ENCODE measurements at places on chromosomes 2 and 18.

GRCh38 chr2:70833246-70833645, 2.4 kb downstream of the CD207 start:
- no peak for DNase-seq

- DNase-seq: no peak
Measured at GRCh38 chr2:12070581-12070980, 324.1 kb downstream of the LPIN1 start.

DNA sequence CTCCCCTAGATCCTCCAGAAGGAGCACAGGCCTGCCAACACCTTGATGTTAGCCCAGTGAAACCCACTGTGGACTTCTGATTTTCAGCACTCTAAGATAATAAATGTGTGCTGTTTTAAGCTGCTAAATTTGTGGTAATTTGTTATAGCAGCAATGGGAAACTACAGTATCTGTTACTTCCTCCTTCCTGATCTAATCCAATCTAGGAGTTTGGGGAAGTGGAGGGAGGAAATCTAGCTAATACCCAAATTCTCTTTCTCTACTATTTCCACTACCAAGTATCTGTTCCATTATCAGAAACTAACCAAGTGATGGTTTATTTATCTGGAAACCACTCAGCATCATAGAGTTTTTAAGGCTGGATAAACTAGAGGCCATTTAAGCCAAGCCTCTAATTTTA, 64.9 kb downstream of the AFF3 start:
- DNase-seq: peak; percentile 37

GRCh38 chr2:136407952-136408318, 290.0 kb upstream of the CXCR4 start:
- no peak for DNase-seq

DNA sequence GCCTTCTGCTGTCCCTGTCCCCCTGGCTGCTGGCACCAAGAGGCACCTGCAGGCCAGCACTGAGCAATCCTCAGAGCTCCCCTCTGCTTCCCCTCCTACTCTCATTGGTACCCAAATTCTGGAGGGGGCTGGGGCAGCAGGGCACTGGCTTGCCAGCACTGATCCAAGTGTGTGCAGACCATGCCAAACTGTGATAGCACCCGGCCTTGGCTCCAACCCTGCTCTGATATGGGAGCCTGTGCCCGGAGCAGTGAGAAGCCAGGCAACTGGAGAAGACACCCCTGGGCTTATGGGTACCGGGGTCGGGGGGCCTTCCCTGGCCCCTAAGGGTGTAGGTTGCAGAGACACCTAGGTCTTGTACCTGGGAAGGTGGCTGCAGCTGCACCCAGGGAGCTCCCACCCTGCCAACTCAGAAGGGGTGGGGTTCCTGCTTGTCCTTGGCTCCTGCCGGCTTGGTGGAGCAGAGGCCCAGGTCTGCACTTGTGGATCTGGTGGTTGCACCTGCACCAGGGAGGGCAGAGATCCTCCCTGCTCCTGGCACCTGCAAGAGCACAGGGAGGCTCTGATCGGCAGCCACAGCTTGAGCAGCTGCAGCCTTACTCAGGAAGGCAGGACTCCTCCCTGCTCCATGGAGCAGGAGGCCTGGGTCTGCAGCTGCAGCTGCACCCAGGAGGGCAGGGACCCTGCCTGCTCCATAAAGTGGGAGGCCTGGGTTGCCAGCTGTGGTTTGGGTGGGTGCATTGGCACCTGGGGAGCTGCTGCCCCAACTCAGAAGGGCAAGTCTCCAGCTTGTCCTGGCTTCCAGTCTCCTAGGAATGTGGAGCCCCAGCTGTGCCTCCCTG, 96.3 kb downstream of the BCL2L11 start:
- no peak for DNase-seq

- no peak for DNase-seq
Measured at GRCh38 chr2:209680596-209680995, 91.0 kb upstream of the UNC80 start.

DNA sequence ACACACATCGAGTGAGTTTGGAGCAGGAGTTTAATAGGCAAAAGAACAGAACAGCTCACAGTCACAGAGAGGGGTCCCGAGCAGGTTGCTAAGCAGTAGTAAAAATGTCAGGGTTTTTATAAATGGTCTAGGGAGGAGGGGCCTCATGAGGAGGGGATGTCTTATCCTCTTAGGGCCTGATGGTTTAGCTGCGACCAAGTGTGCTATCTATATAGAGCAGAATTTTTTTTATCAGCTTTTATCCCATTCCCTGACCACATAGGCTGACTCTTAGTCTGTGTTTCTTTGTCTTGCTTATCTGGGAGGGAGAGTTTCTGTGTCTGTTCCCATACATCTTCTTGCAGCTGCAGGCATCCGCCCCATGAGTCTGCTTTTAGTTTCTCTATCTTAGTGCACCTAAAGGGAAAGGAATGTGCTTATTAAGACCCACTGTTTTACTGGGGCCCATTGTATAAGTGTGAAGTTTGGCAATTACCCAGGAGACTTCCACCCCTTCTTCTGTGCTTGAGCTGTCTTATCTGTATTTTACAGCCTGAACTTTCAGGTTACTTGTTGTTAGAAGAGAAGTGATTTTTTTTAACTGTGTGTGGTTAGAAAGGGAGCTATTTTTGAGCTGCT, 30.4 kb upstream of the GMCL1 start:
- no peak for DNase-seq

DNA sequence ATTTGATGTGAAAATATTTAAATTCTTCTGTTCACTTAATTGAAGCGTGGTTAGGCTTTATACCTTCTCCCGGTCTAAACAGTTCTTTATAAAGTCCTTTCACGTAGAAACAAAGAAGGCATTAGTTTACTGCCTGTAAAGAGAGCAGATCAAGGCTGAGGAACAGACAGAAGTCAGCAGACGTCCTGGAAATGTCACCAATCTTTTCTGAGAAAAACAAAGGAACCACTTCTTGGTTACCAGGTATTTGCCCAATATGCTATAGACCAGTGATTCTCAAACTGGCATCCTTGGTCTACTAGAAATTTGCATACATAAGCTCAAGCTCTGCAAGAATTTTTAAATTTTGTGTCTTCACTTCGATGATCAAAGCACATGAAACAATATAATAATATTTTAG, 89.2 kb upstream of the STK17B start:
- DNase-seq: no peak

- no peak for DNase-seq
Measured at GRCh38 chr2:48200620-48201293, 294.5 kb upstream of the FBXO11 start.

DNA sequence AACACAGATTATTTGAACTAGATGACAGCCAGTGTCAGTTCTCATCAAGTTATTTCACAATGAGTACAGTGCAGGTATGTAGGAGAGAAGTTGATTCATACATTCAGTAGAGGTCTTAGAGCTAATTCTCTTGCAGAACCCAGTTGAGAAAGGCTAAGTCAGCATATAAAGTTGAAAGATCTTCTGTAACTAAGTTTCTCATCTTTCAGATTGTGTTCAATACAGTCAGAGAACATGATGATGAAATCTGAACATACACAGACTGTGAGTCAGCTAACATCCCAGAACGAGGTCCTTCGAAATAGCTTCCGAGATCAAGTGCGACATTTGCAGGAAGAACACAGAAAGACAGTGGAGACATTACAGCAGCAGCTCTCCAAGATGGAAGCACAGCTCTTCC, 41.9 kb upstream of the LIMS1 start:
- peak; percentile 8 for DNase-seq

DNA sequence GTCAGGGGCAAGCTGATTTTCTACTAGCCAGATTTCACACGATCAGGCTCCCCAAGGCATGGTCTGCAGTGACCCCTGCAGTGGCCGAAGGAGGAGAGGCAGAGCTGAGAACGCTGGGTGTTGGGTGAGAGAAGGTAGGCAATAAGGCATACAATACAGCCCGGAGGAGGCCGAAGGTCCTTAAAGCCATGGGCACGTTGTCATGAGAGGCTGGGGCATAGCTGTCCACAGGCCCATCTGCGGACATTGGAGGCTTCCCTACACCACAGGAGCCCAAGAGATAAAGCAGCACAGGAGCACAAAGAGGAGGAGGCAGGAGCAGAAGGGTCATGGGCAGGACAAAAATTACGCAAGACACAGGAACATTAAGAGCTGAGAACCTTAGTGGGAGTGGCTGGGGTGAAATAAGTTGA, 16.7 kb upstream of the BZW1 start:
- DNase-seq: peak; percentile 12

DNA sequence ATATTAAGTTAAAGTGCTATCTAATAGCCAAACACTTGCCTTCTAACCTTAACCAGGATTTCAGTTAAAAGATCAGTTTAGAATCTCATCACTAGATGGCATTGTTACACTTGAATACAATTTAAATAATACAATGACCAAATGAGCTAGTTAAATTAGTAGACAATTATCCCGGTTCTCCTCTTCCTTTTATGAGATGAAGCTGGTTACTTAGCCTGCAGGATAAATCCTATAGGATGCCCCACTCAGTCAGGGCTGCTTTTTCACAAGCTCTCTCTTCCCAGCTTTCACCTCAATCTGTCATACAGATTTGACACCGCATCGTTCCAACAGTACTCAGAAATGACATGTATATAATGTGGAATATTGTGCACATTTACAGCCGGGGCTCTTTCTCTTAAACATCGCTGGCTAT, 678.8 kb downstream of the KCNJ3 start:
- DNase-seq: peak; percentile 41

GRCh38 chr2:223294756-223295155, 242.8 kb downstream of the KCNE4 start:
- DNase-seq: no peak

- DNase-seq: no peak
Measured at GRCh38 chr2:207791579-207792243, 22.0 kb upstream of the FZD5 start.

- no peak for DNase-seq
Measured at GRCh38 chr18:46555213-46555612, 101.8 kb downstream of the LOXHD1 start.

- DNase-seq: no peak
Measured at GRCh38 chr2:102365763-102366162, 10.2 kb downstream of the IL18R1 start.

DNA sequence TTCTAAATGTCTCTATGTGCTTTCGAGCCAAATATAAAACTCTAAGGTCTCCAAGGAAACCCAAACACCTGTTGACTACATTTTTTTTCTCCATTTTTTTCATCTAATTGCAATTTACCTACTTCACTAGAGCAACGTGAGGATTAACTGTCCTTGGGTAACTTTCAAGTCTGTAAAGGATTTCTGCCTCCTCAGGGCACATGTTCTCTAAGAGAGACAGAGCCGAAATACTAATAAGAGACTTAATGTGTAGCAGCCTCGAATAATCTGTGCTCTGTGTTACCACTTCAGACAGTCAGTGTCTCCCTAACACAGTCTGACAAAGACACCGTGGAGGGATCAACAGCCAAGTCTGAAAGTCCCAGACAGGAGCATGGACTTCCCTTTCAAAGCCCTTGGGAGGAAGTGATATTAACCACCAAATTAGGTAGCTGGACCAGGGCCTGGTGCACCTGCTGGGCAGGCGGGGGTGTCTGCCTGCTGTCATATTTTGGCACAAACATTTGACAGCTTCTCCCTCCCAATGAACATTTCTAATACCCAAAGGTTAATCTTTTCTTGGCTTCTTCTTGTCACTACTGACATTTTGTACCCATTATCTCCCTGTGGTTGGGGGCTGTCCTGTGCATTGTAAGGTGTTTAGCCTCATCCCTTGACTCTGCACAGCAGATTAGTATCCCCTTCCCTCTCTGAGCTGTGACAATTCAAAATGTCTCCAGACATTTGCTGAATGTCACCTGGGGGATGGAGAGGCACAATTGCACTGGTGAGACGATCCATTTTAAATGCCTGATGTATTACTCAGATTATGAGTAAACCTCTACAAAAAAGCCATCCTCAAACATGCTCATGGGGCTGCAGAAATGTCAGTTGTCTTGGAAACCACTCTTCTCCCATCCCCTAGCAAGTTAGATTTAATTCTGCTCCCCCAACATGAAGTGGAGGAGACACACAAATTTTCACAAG, 45.7 kb upstream of the LYPD1 start:
- DNase-seq: no peak

GRCh38 chr2:28210535-28210934, 182.1 kb upstream of the FOSL2 start:
- DNase-seq: no peak

DNA sequence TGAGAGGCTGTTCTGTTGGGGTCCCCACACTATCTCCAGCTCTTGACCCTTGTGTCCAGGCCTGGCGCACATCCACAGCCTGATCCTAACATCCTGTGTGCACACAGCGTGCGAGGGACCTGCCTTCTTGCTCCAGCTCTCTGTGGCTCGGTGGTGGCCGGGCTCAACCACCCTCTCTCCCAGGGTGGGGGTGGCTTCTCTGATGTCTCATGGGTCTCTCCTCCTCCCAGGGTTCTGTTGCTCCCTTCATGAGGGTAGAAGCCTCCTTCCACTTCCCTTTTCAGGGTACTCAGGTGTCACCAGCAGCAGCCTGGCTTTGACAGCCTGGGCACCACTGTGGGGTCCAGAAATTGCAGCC, 196.9 kb upstream of the RAB6C start:
- no peak for DNase-seq

GRCh38 chr18:26383454-26384270, 157.4 kb downstream of the TAF4B start:
- peak; percentile 57 for DNase-seq

GRCh38 chr2:83229443-83229842, 1229.6 kb downstream of the SUCLG1 start:
- no peak for DNase-seq
